ENCODE measurements at places on chromosomes 2 and 18.

DNA sequence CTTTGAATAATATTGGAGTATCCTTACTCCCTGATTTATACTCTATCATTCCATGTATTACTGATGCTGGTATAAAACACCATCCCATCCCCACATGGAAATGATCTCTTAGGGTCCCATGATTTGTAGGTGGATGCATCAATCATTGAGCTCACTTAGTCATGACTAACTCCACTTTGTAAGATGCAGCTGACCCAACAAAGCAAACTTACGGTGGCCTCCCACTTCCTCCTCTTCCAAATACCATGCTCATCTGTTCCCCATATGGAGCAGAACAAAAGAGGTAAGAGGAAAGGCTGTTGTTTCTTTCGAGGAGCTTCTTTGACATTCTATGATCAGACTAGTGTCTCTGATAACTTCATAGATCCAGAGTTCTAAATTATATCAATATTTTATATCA is 640.2 kb upstream of the SLC39A10 start:
- DNase-seq: no peak

DNA sequence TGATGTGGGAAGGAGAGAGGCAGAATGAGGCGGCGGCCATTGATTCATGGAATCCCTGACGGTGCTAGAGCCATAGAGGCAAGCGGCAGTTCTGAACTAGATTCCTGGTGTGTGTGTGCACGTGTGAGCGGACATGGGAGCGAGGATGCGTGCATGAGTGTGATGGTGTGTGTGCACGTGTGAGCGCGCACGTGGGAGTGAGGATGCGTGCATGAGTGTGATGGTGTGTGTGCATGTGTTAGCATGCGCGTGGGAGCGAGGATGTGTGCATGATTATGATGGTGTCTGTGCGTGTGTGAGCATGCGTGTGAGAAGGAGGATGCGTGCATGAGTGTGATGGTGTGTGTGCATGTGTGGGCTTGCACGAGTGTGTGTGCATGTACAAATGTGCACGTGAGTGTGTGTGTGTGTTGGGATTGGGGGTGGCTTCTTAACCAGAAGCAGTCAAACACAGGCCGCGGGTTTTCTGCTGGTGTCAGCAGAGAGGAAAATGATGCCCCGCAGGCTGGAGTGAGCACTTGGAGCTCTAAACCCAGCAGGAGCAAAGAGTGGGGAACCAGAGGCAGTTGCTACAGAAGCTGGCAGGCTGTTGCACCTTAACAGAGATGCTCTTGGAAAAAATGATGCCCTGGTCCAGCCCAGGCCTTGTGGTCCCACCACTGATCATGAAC is 29.5 kb downstream of the DIPK1C start:
- no peak for DNase-seq

DNA sequence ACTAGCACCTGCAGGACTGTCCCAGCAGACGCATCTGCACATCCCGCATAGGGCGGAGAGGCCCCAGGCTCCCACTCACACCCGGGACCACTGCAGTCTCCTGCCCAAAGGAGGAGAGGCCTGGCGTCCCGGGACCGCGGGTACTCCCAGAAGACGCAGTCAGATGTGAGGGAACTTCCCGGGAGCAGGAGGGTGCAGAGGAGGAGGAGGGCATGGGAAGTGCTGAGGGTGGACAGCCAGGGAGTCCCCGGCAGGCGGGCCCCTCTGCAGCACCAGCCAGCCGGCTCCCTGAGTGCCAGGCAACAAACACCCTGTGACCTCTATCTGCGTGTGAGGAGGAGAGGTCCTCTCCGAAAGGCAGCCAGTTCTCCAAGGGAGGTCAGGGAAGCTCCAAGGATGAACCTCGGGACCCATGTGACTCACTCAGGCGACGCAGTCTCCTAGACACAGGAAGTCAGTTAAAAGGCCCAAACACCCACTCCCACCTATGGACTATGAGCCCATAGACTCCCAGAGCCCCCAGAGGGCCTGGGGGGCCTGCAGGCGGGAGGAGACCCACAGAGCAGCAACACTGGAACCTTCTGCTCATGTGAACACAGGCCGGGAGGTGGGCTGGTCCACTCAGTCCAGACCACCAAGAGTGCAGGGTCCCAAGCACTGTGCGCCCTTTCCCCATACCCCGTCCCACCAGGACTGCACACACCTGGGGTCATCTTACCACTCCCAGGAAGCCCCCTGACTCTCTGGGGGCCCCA is 4.2 kb downstream of the PXDN start:
- DNase-seq: no peak

GRCh38 chr18:34322365-34323289 is 97.9 kb upstream of the NOL4 start:
- peak; percentile 20 for DNase-seq

GRCh38 chr2:31674446-31674845 is 93.7 kb upstream of the SRD5A2 start:
- no peak for DNase-seq

DNA sequence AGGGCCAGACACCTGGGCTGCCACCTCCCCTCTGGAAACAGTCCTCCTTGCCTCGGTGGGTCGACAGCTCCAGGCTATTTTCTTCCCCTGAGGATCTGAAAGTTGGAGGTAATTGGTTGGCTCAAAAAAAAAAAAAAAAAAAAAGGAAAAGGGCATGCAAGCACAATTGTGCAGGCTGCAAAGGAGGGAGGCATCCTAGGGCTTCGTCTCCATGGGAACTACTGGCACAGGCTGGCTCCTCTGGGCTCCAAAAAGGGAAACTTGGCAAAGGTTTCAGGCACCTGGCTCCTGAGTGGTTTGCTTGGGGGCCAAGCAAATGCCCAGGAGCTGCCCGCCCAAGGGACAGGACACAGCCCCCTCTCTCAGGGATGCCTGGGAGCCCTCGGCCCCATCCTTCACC is 1.1 kb upstream of the KCNIP3 start:
- DNase-seq: no peak

Measured in urinary bladder (tissue), 4 donors.